GM23248 (cell line): ENCODE measurements at places on chromosomes 2 and 18. TPM values are rescaled to one million over a fixed set of nuclear protein-coding genes. Genes with fewer than 3 reads are reported as not detected.

C1QL2 gene
- not detected in 2 replicates for polyA plus RNA-seq

- peak; percentile 5 for DNase-seq
- H3K27me3 ChIP-seq = no peaks in the 10 kb centered on the region
- H3K27ac ChIP-seq = no peak overlapping the region
- H3K4me1 ChIP-seq = no peaks in the 10 kb centered on the region
- H3K36me3 ChIP-seq = no peaks in the 10 kb centered on the region
- no peak overlapping the region for H3K4me3 ChIP-seq
Measured at GRCh38 chr2:228938629-228939028, 332.5 kb downstream of the PID1 start.

DNA sequence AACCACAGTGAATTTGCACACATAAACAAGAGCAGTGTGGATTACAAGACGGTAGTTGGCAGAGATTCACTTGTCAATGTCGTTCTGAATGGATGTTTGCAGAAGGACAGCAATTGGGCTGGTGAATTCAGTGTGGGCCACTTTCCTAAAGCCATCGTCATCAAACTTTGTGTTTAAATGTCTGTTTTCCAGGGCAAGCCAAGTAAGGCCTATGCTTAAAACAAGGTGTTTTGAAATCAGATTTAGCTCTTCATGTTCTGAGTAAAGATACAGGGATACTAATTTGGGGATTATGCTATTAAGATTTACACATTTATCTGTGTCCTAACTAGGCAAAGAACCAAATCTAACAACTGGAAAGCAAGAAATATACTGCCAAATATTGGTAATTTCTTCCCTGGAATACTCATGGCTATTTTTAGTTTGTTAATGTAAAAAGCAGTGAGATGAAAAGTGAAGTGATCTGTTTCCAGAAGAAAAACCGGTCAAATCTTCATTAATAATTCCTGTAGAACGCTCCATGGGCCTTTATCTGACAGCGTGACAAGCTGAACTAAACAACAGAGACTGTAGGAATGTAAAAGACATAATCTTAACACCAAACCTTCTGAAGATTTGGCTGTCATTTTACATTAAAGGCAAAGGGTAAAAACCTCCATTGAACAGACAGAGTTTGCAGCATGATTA, 175.7 kb downstream of the ICOS start:
- no peak overlapping the region for H3K4me3 ChIP-seq
- H3K36me3 ChIP-seq = no peaks in the 10 kb centered on the region
- H3K27me3 ChIP-seq = peaks cover 18% of the 10 kb centered on the region; the same call in 1 of the 2 replicates
- DNase-seq = no peak
- H3K4me1 ChIP-seq = peaks cover 12% of the 10 kb centered on the region; the same call in 1 of the 2 replicates
- H3K27ac ChIP-seq = no peak overlapping the region

GRCh38 chr2:2152451-2152850, 178.6 kb downstream of the MYT1L start:
- no peaks in the 10 kb centered on the region for H3K4me1 ChIP-seq
- H3K27me3 ChIP-seq = no peaks in the 10 kb centered on the region
- H3K36me3 ChIP-seq = no peaks in the 10 kb centered on the region
- DNase-seq = no peak
- no peak overlapping the region for H3K27ac ChIP-seq

- H3K4me1 ChIP-seq = peaks cover 6% of the 10 kb centered on the region; the same call in 1 of the 2 replicates
- no peak overlapping the region for H3K27ac ChIP-seq
- H3K36me3 ChIP-seq = peaks cover 5% of the 10 kb centered on the region; the same call in 1 of the 2 replicates
- no peaks in the 10 kb centered on the region for H3K27me3 ChIP-seq
- H3K4me3 ChIP-seq = peak overlapping the region; percentile 91
- DNase-seq = no peak
Measured at GRCh38 chr18:23504720-23505119, 1.4 kb downstream of the RMC1 start.

POTEC gene
- not detected in 2 replicates for polyA plus RNA-seq

APOB gene
- polyA plus RNA-seq = not detected in 2 replicates

DNA sequence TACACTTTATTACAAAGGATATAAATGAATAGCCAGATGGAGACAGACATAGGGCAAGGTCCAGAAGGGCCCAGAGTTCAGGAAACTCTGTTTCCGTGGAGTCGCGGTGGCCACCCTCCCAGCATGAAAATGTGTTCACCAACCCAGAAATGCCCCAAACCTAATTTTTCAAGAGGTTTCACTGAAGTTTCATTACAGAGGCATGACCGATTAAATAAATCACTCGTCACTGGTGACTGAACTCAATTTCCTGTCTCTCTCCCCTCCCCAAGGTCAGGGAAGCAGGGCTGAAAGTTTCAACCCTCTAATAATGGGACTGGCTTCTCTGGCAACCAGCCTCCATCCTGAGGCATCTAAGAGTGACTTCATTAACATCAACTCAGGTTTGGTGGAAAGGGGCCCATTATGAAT, 22.4 kb downstream of the USP40 start:
- H3K27me3 ChIP-seq = no peaks in the 10 kb centered on the region
- no peak overlapping the region for H3K4me3 ChIP-seq
- peaks cover 6% of the 10 kb centered on the region for H3K4me1 ChIP-seq
- H3K36me3 ChIP-seq = peaks cover 35% of the 10 kb centered on the region

DNA sequence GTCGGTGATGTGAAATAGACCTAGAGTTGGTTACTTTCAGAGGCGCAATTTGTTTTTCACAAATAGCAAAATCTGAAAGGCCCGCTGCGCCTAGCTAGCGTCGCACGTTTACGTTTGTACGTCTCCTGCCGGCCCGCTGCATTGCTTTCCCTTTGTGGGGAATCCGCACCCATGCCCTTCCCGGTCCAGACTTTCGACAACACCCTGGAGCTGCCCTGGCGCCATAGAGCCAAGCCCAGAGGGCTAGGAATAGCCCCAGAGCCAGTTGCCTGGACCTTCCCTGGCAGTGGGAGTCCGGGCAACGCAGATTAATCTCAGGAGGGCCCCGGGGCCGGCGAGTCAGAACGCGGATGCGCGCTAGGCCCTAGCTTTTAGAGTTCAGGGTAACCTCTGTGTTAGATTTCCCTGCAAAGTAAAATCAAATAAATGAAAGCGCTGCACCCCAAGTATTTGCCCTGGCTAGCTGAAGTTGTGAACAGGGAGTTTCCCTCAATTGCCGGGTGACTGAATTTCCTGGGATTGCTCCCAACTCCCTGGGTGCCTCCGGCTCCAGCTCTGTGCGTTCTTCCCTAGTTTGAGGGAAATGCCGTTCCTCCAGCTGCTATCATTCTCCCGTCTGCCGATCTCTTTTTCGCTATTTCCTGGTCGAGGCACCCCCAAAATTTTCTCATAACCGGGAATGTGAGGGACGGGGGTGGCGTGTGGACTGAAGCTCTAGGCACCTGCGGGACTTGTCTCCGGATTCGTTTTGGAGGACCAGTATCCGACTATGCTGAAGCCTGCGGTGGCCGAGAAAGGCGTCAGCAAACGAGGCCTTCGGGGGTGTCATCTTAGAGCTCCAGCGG, 1.2 kb upstream of the EN1 start:
- H3K36me3 ChIP-seq = no peaks in the 10 kb centered on the region
- H3K4me3 ChIP-seq = peak overlapping the region; percentile 86
- peaks cover 11% of the 10 kb centered on the region for H3K4me1 ChIP-seq
- no peak for DNase-seq

TBR1 gene
- polyA plus RNA-seq = not detected in 2 replicates

IL36RN gene
- not detected in 2 replicates for polyA plus RNA-seq
